ENCODE measurements at places on chromosomes 4 and X.

- DNase-seq = peak; percentile 12
Observed at GRCh38 chrX:42602136-42602535, 175.8 kb downstream of the PPP1R2C start.

GRCh38 chr4:142155347-142155746, 519.0 kb downstream of the IL15 start:
- peak; percentile 4 for DNase-seq

DNA sequence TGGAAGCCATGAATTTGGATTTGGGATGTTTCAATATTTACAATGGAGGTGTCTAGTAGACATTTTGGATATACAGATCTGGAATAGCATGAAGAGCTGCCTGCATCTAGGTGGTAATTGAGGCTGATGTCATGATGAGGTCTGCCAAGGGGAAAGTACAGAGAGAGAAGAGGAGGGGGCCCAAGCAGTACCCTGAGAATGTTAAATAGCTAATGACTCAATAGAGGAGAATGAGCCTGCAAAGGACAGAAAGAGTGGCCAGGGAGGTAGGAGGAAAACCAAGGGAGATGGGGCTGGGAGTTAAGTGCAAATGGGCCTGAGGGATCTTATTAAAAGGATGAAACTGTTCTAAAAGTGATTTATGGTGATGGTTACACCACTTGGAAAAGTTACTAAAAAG, 182.2 kb upstream of the KIT start:
- no peak for DNase-seq

- no peak for DNase-seq
Observed at GRCh38 chr4:21763855-21764254, 184.7 kb downstream of the KCNIP4 start.

DNA sequence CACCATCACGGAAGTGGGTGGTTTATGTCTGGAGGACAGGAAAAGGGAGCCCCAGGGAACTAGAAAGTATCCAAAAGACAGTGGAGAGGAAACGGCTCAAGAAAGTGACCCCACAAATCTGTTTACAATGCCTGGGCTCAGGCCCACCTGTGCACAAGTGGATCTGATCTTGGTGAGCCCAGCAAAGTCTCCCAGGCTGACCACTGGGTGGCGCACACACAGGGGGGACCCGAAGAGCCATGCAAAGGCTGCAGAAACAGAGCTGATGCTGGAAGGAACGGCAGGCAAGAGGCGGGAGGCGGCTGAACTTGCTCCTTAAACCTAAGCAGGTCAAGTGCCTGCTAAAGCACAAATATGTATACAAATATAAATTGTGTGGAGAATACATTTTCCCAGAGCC, 9.6 kb downstream of the HAUS7 start:
- DNase-seq = no peak

DNA sequence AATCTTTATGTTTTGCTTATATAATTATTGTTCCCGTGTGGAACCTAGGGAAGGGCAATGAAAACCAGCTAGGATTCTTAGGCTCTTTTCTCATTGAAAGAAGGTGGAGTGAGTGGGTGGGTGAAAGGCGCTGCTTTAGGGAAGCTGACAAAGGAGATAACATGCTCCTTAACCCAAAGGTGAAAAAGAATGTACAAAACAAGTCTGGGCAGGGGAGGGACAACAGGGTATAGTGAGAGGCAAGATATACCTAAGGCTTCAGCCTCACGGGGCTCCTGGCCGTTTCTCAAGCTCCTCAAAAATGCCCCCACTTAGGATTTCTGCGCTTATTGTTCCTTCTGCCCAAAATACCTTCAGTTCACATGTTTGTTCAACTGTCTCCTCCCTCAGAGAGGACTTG, 1.8 kb downstream of the SH2D1A start:
- DNase-seq = no peak

DNA sequence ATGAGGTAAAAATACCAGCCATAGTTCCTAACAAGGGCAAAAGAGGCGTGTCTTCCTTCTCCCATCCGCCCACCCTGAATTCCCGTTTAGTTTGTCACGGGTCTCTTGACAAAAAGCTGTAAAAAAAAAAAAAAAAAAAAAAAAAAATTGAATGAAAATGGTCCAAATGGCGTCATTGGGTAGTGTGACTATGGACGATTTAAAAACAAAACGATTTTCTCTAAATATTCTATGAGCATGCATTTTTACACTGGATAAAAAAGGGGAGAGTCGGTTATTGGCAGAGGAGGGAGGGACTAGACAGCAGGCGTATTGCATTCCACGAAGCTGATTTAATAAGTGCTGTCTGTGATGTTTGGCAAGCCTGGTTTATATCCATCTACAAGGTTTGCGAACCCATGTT, at the start of gene FAM133A:
FAM133A (plus strand) TSS at position 338 of the 403 bp plus-strand sequence. CDS start 35,214 bp downstream, outside the sequence.
- peak; percentile 66 for DNase-seq

- DNase-seq = peak; percentile 90
Observed at GRCh38 chr4:77931452-77932135, 69.0 kb downstream of the MRPL1 start.

DNA sequence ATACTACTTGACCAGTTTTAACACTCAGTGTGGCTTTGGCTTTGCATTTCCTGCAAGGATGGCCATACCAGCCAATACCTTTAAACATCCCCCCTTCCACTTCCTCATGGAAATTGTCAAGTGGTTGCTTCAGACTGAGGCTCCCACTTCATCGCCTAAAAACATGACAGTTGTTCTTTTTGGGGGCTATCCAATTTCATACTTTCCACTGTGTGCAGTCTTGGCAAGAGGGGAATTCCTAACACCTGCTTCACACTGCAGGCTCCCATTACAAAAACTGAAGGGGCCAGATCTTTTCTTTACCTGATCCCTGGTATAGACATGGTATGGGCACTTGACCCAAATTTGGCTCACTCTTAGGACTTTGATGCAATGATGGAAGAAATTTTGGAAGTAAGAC, 28.5 kb upstream of the TSR2 start:
- DNase-seq = no peak

DNA sequence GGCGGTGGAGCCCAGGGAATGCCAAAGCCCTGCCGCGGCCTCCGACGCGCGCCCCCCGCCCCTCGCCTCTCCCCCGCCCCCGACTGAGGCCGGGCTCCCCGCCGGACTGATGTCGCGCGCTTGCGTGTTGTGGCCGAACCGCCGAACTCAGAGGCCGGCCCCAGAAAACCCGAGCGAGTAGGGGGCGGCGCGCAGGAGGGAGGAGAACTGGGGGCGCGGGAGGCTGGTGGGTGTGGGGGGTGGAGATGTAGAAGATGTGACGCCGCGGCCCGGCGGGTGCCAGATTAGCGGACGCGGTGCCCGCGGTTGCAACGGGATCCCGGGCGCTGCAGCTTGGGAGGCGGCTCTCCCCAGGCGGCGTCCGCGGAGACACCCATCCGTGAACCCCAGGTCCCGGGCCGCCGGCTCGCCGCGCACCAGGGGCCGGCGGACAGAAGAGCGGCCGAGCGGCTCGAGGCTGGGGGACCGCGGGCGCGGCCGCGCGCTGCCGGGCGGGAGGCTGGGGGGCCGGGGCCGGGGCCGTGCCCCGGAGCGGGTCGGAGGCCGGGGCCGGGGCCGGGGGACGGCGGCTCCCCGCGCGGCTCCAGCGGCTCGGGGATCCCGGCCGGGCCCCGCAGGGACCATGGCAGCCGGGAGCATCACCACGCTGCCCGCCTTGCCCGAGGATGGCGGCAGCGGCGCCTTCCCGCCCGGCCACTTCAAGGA, at the start of gene FGF2:
FGF2 (plus strand) TSS at position 279 of the 705 bp plus-strand sequence; CDS start at position 623, 344 bp downstream.
- DNase-seq = peak; percentile 51

DNA sequence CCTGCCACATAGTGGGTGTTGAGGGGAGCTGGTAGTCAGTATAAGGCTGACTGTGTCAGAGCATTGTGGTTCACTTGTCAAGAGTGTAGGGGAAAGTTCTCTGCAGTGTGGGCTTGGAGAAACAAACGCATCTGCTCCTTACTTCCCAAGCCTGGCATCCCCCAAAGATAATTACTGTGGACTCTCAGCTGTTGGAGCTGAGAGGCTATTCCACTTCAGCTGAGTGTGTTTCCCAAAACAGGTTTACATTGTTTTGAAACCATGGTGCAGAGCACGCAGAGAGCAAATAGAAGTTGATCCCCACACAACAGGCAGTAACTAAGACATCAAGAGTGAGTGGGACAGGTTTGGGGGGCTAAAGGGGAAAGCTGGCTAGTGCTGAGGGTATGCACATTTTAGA, 181.0 kb upstream of the EOLA2 start:
- no peak for DNase-seq

DNA sequence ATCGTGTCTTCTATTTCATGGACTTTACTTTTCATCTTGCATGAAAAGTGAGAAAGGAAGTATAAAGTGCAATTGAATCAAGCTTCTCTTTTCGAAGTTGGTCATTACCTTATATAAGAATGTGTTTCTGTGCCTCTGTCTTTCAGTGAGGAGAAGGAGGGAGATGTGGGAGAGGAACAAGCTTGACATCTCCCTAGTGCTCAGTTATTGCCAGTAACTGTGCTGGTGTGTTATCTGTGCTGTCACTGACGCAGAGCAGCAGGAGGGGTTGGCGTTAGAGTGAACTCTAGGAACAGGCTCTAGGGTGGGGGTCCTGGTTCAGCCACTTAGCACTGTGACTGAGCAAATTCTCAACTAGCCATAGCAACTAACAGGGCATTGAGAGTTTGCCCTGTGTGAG, 34.0 kb upstream of the TBC1D9 start:
- DNase-seq = no peak

DNA sequence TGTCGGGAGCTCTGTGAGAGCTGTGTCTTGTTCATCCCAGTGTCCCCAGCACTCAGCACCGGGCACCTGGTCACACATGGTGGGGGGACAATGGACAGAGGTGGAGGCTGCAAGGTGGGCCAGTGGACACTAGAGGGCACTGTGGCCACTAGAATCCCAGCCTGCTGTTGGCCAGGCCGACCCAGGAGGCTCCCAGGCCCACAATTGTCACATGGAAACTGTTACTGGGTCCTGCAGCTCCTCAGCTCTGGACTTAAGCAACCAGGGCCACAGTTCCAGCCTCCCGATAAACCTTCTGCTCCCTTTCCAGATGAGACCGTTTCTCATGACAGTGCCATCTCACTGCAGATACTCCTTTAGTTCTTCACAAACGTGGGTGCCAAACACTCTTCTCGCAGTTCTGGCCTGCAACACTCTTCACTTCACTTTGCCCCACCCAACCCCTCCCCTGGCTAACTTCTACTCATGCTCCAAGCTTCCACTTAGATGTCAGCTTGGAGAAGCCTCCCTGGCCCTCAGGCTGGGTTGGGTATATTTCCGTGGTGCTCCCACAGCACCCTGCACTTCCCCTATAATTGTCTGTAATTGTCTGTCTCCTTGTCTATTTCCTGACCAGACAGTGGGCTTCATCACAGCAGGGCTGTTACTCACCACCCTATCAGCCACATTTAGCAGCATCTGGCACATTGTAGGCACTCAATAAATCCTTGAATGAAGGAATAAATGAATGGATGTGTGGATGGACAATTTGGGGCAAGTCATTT, 3.5 kb upstream of the IQSEC2 start:
- DNase-seq = no peak

DNA sequence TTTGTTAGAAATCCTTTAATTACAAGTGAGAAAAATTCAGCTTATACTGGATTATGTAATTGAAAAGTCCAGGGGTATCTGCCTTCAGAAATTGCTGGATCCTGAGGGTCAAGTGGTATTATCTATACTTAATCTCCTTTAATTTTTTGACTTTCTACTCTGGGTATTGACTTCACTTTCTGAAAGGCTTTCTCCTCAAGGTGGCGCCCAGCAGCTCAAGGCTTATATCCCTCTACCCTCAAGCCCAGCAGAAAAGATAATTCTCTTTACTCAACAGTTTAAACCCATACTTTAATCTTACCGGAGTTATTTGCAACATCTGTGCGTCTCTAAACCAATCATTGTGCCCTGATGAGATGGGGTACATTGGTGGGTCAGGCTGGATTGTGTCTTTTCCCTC, 129.5 kb downstream of the LARP7 start:
- DNase-seq = no peak

GRCh38 chr4:157290622-157291021, 70.1 kb downstream of the GRIA2 start:
- DNase-seq = no peak

DNA sequence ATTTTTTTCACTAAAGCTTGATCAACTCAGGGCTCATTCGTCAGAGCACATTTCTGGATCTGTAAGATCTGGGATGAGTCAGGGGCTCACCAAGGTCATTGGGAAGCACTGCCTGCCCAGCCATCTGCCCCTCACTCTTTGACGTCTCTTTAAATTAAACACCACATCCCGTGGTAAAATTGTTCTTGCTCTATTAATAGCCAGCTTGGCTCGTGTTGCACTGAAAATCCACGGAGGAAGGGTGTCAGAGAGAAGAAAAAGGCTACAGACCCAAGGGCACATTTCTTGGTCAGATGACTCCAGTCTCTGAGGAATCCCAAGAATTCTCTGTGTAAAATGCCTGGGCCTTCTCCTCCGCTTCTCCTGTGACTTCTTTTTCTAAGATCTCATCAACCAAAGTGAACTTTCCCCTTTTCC, 45.7 kb upstream of the GATB start:
- DNase-seq = peak; percentile 84

- peak; percentile 71 for DNase-seq
Observed at GRCh38 chrX:155027509-155028066, 944 bp downstream of the FUNDC2 start.

- peak; percentile 16 for DNase-seq
Observed at GRCh38 chr4:16199093-16199492, 27.2 kb downstream of the TAPT1 start.

DNA sequence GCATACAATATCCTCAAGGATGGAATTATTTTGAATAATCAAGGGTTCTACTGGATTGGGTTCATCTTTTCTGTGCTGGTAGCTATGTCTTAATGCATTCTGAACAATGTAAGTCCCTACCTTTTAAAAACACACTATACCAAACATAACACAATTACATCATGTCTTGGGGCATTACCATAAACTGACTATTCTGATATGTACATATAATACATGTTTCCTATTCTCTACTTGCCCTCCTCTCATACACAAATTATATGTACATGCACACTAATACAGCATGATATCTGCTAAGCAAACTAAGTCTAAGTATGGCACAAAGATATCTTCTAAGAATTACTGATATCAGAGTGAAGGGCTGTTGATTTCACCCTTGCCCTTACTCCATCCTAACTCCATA, 147.1 kb downstream of the PRDM5 start:
- no peak for DNase-seq

- peak; percentile 43 for DNase-seq
Observed at GRCh38 chrX:133482056-133482952, 67.0 kb upstream of the GPC4 start.

- DNase-seq = peak; percentile 27
Observed at GRCh38 chr4:61375301-61375700, 175.2 kb downstream of the ADGRL3 start.

- peak; percentile 2 for DNase-seq
Observed at GRCh38 chrX:114611018-114611619, 27.2 kb downstream of the HTR2C start.

GRCh38 chr4:3384771-3385710, 56.7 kb upstream of the HGFAC start:
- DNase-seq = no peak

- DNase-seq = peak; percentile 13
Observed at GRCh38 chr4:163544407-163545038, 50.0 kb downstream of the TMA16 start.
